ENCODE measurements at places on chromosomes 7 and 10.

- no peak for DNase-seq
Measured at GRCh38 chr7:48041653-48041970, 6.3 kb downstream of the C7orf57 start.

DNA sequence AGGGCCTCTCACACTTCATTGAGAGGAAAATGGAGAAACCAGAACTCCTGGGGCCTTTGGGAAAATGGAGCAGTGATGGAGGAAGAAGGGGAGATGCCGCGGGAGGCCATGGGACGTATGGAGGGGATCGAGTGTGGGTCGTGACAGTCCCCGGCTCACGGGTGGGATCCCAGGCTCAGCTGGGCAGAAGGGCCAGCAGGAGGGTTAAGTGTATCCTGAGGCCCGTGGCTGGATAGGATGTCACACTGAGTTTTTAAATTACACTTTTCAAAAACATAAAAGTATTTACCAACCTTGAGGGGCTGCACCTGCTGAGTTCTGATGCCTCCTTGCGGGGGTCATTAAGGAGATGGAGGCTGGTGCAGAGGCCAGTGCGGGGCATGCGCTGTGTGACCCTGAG, 28.0 kb upstream of the PSMG3 start:
- DNase-seq = no peak

GRCh38 chr7:94154858-94155257, 150.7 kb upstream of the BET1 start:
- no peak for DNase-seq

- DNase-seq = no peak
Measured at GRCh38 chr7:147535701-147536111, 1054.9 kb upstream of the C7orf33 start.

GRCh38 chr10:121576139-121576538, 22.1 kb downstream of the FGFR2 start:
- no peak for DNase-seq

DNA sequence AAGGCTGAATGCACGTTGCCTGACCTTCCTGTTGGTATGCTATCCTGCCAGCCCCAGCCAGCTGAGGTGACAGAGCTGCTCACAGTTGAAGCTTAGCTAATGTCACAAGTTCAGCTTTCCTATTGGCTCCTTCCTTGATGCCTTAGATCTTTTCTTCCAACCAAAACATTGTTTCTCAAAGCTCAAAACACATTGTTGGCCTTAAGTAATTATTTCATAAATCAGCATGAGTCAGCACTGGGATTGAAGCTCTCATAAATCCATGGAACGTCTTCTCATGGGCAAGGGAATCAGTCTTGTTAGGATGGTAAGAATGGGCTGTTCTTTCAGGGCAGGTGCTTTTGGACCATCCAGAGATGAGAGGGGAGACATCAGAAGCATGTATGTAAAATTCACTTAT, 128.1 kb upstream of the SAMD8 start:
- DNase-seq = no peak

GRCh38 chr10:6569259-6569658, 10.8 kb downstream of the PRKCQ start:
- DNase-seq = no peak

- no peak for DNase-seq
Measured at GRCh38 chr7:21617916-21618390, 75.1 kb downstream of the DNAH11 start.

DNA sequence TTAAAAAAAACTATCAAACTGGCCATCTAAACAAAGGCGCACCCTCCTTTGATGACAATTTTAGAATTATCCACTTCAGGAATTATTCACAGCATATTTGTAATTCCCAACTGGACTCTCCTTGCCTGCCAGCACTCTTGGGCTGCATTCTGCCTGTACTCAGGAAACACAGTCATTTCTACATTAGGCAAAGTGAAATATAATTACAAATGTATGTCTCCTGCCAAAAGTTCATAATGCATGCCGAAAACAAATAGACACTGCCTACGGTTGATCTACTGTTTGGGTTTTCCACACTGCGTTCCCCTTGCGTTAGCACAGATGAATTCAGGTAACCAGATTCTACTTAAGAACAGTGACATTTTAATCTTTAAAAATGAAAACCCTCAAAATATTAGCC, 1.9 kb downstream of the HGF start:
- no peak for DNase-seq

- no peak for DNase-seq
Measured at GRCh38 chr7:39624935-39625694, 1.7 kb downstream of the RALA start.

DNA sequence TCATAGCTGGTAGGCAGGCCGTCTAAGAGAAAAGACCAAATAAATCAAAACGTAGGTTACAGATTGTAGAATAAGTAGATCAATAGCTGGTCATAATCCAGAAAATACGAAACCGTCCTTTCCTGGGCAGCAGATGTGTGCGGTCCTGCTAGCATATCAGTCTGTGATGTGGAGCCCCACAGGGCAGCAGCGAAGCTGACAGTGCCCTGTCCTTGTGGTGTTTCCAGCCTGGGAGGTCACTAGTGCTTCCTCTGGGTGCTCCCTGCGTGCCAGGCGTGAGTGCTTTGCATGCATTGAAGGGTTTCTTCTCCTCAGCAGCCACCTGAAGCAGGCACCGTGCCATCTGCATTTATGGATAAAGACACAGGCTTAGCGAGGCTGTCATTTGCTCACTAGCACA, 41.7 kb downstream of the IL15RA start:
- no peak for DNase-seq

DNA sequence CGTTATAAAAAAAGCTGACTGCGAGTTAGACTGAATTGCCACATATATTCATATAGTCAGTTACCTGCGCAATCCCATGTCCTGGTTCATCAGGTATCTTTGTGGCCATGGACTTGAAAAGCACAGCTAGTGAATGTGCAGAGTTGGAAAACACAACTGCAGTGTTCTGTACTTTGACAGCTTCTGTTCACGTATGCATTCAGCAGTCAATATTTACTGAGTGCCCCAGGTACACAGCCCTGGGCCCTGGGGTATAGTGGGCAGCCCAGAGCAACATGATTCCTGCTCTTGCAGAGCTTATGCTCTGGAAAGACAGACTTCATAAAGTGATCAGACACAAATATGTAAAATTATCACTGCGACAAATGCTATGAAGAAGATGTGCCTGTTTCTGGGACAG, 313.9 kb downstream of the PHTF2 start:
- no peak for DNase-seq

GRCh38 chr7:21753071-21753470, 192.6 kb downstream of the CDCA7L start:
- no peak for DNase-seq

GRCh38 chr10:98589007-98589406, 142.3 kb upstream of the HPS1 start:
- DNase-seq = no peak

DNA sequence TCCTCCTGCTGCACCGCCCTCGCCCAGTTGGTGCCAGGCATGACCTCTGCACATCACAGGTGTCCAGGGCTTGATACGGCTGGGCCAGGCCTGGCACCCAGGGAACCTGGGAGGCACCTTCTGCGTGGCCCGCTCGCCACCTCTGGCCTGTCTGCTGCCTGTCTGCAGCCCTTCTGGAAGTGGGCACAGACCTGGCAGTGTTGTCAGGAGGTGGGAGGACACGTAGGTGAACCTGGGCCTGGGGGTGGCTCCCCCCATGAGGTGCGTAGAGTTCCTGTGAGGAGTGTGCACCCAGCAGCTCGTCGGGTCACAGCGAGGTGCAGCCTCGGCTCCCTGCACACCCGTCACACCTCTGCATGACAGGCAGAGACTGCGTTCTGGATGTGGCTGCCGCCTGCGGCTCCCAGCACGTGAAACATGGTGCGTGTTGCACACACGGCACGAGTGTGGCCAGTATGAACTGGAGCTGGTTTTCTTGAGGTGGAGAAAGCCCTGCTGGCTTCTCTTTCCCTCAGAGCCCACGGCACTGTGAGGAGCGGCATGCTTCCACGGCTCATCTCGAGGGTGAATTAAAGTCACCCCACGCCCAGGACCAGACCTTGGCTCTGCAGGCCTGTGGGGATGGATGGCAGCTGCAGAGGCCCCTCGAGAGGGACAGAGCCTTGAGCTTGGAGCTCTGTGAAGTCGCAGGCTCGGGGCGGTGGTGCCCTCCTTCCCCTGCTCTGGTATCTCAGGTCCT, 24.8 kb downstream of the INPP5A start:
- no peak for DNase-seq

DNA sequence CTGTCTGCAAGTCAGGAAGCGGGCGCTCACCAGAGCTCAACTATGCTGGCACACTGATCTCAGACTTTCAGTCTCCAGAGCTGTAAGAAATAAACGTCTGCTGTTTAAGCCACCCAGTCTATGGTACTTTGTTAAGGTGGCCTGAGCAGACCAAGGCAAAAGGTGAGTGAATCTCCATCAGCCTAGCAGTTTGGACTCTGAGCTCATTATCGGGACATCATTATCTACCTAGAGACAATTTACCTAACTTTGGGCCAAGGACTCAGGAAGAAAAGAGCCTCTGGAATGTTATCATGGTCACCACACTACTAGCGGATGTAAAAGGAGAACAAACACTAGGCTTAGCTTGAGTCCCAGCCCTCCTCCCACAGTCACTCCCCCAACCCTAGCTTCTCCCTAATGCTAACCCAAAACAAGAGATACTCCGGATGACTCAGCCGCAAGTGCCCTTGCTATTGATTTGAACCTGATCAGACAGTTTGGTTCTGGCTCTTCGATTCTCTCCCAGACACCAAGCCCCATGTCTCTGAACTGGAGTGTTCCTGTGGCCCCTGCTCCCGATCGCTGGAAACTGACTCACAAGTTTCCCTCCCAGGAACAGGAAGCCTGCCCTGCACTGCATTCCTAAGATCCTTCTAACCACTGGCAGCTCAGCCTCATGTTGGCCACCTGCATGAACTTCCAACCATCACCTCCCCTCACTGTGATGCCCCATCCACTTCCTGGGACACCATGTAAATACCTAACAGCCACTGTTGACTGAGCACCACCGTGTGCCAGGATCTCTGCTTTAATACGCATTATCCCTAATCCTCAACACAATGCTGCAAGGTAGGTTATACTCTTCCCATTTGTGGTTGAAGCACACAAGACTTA, 34.5 kb downstream of the CREB3L2 start:
- DNase-seq = no peak

DNA sequence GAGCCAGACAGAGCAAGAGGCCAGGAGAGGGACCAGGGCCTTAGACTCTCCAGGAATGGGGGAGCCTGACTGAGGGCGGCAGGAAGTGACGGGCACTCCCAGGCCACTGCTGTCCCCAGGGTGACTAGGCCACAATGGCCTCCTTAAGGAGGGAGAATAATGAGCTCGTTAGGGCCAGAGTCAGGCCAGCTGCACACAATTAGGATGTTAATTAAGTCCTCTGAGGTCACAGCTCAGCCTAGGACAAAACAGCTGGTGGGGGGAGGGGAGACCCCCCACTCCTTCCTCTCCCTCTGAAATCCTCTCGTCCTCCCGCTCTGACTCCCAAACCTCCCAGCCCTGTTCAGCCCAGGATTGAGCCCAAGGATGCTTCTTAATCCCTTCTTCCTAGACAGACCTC, 143.0 kb downstream of the NEURL1 start:
- DNase-seq = no peak

- no peak for DNase-seq
Measured at GRCh38 chr7:55063633-55064032, 44.8 kb downstream of the EGFR start.

GRCh38 chr10:35379226-35380137, 43.2 kb downstream of the CCNY start:
- DNase-seq = no peak

DNA sequence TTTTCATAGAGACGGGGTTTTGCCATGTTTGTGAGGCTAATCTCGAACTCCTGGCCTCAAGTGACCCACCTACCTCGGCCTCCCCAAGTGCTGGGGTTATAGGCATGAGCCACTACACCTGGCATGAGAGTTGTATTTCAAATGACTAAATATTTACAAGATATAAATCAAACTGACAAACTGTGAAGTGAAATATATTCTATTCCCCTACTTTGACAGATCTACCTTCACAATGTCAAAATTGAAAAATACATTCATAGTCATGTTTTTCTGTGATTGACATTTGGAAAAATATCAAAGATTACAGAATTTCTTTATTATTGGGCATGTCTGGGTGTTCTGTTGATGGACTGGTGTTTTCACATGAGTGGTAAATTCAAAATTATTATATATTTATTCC, 16.4 kb upstream of the SNX10 start:
- no peak for DNase-seq
